ENCODE measurements at places on chromosomes 13 and 19.

DNA sequence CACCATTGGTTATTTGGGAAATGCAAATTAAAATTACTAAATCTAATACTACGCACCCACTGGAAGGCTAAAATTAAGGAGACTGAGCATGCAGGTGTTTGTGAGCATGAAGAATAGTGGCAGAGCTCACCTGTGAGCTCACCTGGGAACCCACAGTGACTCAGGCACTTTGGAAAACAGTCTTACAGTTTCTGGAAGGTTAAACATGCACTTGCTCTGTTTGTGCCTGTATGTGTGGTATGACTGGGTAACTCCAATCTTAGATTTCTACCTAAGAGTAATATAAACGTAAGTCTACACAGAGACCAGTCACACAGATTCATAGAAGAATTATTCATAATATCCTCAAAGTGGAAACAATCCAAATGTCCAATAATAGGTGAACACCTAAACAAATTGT lies 318.8 kb downstream of the ATP8A2 start:
- no peak for ATAC-seq

DNA sequence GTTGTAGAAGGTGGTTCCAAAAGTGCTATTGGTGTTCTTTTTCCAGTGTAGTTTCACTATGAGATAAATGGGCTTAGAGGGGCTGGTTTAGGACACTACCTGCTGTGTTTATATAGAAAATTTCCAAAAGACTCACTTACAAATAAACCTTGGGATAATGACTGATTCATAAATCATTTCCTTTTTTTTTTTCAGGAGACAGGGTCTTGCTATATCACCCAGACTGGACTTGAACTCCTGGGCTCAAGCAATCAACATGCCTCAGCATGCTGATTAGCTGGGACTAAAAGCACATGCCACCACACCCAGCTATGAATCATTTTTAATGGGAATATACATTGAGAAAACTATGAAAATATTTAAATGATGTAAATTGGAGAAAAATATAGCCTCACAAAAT lies 376.6 kb downstream of the PCDH9 start:
- no peak for ATAC-seq

DNA sequence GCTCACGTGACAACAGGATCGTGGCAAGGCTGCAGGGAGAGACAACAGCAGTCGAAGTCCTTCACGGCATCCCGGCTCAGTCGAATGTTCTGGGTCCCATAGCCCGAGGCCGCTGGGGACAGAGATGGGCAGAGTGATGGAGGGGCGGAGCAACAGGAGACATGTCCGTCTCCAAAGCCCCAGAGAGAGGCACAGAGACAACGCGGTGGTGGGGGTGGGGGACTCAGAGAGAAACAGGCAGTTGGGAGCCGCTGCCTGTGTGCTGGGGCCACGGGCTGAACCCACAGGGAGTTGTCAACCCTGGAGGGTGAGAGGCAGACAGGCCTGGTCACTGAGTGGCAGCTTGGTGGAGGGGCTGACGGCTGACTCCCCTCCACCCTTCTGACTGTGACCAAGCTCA lies 20.4 kb downstream of the NOSIP start:
- no peak for ATAC-seq

DNA sequence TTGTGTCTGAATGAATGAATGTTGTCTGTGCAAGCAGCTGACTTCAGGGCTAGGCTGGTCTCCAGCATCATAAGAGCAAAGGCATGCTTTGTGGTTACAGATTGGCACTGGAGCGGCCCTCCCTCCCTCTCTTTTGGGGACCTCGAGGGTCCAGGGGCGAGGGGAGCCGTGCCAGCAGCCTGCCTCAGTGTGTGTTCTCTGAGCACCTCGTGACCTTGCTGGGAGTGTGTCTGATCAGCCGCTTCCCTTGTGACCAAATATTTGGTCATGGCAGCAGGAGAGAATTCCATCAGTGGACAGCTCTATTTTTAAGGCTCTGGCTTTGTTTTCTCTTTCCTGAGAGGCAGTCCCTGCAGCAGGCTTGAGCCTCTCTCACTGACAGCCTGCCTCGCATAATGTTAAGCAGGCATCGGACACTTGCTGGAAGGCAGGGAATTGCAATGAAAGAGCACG lies 329.7 kb downstream of the UQCRFS1 start:
- no peak for ATAC-seq

DNA sequence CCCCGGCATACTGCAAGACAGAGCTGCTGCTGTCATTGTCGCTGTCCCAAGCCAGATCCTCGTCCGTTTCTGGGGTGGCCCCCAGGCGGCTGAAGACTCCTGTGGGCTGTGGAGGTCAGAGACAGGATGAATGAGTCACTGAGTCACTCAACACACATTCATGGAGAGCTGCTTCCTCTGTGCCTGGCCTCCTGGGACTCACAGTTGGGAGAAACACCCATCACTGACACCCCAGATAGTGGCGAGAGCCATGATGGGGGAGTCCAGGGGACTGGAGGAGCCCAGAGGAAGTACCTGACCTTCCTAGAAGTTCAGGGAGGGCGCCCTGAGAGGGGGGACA lies 26.0 kb downstream of the C19orf47 start:
- ATAC-seq, result no peak

GRCh38 chr13:44022196-44022595 lies 142.5 kb downstream of the LACC1 start:
- no peak for ATAC-seq

DNA sequence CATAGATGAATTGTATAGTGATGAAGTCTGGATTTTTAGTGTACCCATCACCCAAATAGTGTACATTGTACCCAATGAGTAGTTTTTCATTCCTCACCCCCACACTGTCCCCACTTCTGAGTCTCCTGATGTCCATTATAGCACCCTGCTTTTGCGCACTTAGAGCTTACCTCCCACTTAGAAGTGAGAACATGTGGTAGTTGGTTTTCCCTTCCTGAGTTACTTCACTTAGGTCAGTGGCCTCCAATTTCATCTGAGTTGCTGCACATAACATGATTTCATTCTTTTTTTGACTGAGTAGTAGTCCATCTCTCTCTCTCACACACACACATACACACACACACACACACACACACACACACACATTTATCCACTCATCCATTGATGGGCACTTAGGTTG lies 43.2 kb upstream of the ALOX5AP start:
- ATAC-seq, result no peak

DNA sequence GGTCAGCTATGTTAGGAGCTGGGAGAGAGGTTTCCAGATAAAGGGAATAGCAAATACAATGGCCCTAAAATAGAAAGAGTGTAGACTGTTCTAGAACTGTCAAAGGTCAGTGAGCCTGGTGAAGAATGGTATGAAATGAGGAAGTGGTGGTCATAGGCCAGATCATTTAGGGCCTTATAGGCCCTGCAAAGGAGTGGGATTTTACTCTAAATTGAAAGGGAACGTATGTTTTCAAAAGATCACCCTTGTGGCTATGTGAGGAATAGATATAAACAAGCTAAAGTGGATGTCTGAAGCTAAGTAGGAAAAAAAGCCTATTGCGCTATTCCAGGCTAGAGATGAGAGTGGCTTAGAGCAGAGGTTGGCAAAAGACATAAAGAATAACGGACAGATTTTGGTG lies 70.7 kb upstream of the TDRD3 start:
- no peak for ATAC-seq

GRCh38 chr19:17778251-17778967 lies 16.5 kb upstream of the B3GNT3 start:
- peak; percentile 25 for ATAC-seq

DNA sequence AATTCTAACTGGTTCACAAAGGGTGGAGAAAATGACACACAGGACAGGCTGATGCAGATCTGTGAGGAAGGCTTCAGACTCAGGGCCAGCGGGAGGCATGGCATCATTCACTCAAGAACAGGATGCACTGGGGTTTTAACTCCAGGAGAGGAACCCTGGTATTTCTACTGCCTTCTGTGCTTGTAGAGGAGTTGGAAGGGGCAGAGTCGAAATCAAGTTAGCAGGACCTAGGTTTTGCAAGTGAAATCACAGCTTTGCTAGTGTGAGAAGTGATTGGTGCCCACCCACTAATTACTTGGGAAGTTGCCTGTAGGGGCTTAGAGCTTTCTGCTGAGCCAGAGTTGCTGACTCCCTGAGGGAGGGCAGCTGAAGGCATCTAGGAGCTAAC lies 92.7 kb downstream of the AKAP11 start:
- ATAC-seq, result no peak

DNA sequence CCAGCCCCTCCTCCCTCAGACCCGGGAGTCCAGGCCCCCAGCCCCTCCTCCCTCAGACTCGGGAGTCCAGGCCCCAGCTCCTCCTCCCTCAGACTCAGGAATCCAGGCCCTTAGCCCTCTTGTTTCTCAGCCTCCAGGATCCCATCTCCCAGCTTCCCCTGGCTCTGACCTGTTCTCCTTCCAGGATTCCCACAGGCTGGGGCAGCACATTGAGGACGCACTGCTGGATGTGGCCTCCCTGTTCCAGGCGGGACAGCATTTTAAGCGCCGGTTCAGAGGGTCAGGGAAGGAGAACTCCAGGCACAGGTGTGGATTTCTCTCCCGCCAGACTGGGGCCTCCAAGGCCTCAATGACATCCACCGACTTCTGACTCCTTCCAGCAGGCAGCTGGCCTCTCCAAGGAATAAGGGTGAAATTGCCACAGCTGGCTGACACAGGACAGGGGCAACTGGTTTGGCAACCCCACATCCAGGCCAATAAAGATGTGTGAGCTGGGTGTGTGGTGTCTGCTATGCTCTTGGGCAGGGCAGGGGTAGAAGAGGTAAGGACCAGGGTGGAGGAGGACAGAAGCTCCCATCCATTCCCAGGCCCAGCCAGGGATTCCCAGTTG lies 22.4 kb downstream of the CPT1C start:
- no peak for ATAC-seq

DNA sequence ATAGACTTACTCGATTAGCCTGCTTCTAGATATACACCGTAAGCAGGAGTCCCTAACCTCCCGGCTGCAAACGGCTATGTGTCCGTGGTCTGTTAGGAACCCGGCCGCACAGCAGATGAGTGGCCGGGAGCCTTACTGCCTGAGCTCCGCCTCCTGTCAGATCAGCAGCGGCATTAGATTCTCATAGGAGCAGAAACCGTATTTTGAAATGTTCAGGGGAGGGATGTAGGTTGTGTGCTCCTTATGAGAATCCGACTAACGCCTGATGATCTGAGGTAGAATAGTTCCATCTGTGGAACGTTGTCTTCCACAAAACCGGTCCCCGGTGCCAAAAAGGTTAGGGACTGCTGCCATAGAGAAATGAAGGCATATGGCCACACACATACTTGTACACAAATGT lies 1491.9 kb downstream of the SLITRK5 start:
- no peak for ATAC-seq

DNA sequence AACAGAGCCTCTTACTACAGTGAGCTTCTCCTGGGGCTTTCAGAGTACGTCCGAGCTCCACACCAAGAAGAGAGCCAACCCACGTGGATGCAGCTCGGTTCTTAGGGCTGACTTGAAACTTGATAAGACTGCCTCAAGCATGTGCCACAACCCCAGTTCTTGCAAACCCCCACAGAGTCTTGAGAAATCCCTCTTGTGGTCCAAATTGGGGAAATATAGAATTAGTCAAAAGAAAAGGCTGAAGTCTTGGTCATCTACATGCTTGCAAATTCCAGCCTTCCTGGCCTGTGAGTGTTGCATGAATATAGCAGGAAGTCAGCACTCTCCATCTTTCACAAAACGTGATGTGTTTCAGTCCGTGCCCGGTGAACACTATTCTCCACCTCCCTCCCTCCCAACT lies 95.2 kb downstream of the GGACT start:
- no peak for ATAC-seq

DNA sequence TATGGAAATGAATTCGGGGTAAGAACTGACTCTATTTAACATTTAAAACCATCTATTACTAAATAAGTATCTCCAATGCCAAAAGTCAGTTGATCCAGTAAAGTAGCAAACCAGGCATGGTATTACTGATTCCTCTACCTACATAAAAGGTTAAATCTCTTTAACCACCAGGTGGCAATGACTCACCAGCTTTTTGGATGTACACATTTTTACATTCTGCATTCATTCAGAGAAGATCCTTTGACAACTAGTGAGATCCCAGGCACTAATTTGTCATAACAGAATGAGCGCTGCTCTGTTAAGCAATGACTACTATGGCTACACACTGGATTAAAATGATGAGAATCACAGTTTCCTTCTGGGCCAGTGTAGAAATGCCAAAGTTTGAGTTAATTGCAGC lies 329.8 kb upstream of the GPC6 start:
- ATAC-seq, result no peak

DNA sequence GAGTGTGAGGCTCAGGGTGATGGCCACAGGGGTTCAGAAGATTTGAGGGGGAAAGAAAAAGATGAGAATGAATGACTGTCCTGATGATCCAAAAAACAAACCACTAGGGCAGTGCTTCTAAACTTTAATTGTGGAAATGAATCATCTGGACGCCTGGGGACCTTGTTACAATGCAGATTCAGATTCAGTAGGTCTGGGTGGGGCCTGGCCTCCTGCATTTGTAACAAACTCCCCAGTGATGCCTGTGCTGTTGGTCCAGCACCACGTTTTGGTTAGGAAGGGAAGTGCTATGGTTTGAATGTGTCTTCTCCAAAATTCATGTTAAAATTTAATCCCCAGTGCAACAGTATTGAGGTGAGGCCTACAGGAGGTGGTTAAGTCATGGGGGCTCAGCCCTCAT lies 49.5 kb upstream of the KPNA3 start:
- ATAC-seq, result no peak

DNA sequence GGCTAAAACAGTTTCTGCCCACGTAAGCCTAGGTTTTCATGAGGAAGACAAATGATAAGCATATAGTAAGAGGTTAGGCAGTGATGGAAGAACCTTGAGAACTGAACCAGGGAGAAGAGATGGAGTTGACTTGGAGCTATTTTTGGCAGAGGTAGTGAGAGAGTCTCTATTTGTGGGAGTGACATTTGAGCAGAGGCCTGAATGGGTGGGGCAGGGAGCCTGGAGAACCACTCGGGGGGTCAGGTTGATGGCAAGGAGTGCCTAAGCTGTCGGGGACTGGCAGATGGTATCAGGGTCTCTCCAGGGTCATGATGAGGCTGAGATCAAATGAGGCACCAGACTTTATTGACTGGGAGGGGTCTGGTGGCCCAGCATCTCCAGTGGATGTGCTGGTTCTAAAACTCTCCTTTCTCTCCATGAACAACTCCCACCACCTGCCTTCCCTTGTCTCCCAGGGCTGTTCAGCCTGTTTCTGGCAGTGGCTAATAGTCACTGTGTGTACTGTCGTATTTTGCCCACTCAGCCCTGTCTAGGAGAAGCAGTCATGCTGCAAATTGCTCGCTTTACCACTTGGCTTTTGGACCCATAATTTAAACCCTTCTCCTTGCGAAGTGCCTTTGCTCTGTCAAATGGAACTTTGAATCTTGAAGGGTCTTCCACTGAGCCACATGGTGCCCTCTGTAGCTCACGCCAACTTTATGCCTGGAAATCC lies 3.6 kb downstream of the MAU2 start:
- no peak for ATAC-seq

GRCh38 chr19:38499532-38499931 lies 66.0 kb downstream of the RYR1 start:
- ATAC-seq, result no peak
